ENCODE measurements at places on chromosomes 1 and 21.

DNA sequence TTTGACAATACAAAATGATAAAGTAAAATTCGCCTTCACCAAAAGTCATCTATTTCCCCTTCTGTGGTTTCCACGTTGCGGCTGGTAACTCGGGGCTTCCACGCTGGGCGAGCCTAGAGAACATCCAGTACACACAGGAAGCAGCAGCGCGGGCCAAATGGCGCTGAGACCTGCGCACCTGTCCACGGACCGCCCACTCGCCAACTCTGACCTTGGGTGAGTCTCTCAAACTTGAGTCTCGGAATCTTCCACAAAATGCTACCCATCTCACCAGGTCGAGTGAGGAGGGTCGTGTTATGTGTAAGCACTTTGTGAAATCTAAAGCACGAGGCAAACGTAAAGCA, 820 bp upstream of the TTF2 start:
- DNase-seq: peak; percentile 76

- DNase-seq: peak; percentile 86
These were observed 135.4 kb downstream of the PROX1 start for GRCh38 chr1:214123061-214123784.

DNA sequence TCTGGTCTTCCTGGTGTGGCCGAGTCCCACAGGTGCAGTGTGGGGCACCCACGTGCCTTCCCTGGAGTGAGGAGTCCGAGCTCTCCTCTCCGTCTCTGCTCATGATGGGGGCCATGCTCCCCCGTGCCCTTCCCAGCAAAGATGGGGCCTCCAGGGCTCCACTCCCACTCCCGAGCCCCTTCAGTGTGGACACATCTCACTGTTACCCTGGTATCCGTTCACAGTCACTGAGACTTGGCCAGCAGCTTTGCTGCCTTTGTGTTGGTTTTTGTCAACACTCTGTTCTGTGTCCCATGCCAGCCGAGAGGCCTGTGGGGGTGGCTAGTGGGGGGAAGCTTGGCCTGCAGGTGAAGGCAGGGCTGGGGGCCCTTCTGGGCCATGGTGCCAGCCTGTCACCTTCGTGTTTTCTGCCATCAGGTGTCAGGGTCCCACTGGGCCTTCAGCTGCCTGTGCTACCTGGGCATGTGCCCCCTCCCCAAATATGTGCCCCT, 46.9 kb upstream of the POFUT2 start:
- DNase-seq: no peak

DNA sequence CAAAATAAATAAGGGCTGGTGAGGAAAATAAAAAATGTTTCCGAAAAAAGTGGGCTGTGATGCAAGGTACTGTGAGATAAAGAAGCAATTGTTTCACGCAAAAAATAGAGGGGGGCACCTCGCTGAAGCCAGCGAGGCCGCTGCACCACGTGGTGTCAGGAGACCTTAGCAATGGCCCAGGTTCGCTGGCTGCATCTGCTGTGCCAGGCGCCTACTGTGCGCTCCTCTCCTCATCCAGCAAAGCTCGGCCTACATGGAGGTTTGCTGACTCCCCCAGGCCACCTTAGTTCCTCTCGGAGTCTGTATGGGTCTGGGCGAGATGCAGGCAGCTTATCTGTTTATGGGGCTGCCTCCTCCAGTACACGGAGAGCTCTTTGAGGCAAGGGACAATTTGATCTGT, 119.6 kb downstream of the NR5A2 start:
- DNase-seq: no peak

GRCh38 chr1:110749960-110750359, 75.2 kb upstream of the KCNA3 start:
- peak; percentile 53 for DNase-seq

DNA sequence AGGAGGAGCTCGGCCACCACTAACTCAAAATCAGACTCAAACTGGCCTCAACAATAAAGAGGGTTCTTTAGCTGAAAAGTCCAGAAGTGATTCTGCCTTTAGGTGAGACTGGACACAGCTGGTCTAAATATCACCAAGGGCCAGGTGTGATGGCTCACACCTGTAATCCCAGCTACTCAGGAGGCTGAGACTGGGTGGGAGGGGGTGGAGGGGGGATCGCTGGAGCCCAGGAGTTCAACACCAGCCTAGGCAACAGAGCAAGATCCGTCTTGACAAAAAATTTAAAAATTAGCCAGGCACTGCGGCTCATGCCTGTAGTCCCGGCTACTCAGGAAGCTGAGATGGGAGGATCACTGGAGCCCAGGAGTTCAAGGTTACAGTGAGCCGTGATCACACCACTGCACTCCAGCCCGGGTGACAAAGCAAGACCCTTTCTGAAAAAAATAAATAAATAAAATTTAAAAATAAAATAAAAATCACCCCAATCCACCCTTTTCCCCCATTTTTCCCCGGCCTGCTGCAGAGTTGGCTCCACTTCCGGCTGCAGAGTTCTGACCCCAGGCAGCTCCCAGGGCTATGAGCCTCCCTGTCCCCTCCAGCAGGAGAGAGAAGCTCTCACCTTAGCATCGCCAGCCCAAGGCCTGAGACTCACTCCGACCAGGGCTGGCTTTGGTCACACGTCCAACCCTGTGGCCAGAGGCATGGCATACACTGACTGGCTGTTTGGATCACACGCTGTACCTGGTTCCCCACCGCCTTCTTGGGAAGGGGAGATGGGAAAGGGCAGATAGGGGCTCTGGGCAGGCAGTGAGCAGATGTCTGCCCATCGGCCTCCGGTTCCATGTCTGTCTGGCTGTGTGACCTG, 87.3 kb upstream of the IFFO2 start:
- DNase-seq: no peak

DNA sequence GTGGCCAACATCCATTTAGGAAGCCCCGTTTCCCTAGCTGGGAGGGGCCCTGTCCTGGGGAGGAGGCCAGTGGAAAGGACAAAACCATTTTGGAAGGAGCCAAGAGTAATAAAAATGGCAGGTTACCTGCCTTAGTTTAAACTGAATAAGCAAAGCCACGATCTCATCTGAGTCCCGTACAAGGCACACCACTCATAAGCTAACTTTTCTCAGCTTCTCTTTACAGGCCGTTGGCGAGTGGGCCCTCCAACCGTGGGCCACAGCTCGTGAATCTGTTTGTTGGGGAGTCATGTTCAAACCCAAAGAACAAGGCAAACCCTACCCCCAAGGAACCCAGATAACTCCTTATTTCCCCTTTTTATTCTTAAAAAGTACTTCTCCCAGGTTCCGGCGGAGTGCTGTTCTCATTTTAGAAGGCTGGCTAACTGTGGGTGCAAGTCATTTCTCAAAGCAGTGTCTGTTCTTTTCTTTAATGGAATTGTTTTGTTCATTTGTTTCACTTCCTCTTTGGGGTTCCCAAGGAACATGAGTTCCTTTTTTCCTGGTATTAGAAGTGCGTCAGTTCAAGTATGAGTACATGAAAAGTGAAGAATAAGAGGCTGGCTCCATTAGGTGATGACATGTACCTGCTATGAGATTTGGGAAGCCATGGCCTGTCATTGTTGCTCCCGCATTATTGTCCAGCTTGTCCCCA, 89.0 kb downstream of the PSMG1 start:
- no peak for DNase-seq

DNA sequence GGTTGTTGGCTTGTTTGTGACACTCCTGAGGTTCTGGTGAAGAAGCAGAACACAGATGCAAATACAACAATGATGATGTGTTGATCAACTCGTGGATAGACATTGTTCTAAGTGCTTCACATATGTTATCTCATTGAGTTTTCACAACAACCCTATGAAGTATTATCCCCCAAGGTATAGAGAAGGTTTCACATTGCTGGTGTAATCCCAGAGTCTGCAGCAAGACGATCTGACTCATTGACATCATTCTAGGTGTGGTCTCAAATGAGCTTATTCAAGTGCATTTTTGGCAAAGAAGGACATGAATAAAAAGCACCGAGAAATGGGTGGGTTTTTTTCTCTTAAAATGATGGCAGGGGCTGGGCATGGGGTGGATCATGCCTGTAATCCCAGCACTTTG, 64.1 kb upstream of the SCAF4 start:
- DNase-seq: no peak

DNA sequence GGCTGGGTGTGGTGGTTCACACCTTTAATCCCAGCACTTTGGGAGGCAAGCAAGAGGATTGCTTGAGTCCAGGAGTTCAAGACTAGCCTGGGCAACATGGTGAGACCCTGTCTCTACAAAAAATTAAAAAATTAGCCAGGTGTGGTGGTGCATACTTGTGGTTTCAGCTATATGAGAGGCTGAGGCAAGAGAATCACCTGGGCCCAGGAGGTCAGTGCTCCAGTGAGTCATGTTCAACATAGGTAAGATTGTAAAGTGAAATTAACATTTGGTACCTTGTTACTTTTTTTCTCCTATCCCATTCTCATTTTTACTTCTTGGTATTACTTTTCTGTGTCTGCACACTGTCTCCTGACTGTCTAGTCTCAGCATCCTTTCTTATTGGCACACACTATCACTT, 19.0 kb downstream of the MAGI3 start:
- DNase-seq: no peak

- peak; percentile 28 for DNase-seq
These were observed 16.2 kb downstream of the PLEKHO1 start for GRCh38 chr1:150165622-150166612.

- DNase-seq: no peak
These were observed 12.4 kb upstream of the CREG1 start for GRCh38 chr1:167565922-167566321.

DNA sequence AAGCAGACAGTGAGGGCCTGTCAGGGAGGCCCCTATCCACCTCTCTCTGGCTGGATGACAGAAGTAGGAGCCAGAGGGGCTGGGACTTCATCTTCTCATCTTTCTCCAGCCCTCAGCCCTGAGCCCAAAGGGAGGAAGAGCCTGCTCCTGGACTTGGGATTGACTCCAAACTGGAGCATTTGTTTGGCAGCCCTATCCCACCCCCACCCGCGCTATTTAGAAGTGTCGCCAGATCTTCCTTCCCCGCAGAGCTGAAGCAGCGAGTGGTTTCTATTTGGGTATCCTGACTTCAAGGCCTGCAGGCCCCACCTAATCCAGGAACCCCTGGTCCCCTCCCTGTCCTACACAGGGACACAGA, 9.6 kb downstream of the NES start:
- DNase-seq: no peak

DNA sequence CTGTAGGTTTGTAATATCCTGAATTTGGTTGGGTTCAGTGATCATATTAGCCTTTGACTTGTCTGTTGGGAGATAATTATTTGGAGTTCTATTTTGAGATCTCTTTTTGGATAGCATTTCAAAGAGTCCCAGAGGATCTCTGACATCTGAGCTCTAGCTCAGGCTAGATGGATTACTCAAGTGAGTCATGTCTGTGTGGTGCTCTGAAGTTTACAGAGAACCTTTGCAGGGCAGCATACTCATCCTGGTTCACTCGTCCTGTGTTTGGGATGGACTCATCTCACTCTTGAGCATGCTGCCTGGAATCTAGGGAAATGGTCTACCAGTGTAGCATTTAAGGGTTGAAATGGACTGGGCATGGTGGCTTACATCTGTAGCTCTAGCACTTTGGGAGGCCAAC, 29.4 kb upstream of the BMP8A start:
- DNase-seq: no peak

DNA sequence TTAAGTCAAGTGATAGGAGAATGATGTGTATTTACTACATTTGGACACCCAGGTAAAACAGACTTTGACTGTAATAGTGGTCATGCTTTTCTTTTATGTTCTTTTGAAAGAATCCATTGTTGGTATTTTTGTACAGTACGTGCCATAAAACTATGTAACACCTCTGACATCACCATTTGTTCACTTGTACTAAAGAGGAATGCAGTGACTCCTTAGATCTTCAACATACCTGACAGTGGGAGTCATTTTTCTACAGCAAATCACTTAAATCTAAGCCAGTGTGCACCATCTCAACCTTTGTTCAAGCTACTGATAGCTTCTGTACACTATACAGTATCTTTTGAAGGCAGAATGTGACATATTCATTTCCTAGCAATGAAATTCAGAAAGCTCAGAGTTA, 6.3 kb upstream of the PLD5 start:
- DNase-seq: no peak

- no peak for DNase-seq
These were observed 129.9 kb upstream of the ZNF644 start for GRCh38 chr1:91151702-91152101.

- no peak for DNase-seq
These were observed 10.6 kb downstream of the S100A6 start for GRCh38 chr1:153525088-153525728.

- no peak for DNase-seq
These were observed 277.8 kb downstream of the LTN1 start for GRCh38 chr21:28714777-28715464.

DNA sequence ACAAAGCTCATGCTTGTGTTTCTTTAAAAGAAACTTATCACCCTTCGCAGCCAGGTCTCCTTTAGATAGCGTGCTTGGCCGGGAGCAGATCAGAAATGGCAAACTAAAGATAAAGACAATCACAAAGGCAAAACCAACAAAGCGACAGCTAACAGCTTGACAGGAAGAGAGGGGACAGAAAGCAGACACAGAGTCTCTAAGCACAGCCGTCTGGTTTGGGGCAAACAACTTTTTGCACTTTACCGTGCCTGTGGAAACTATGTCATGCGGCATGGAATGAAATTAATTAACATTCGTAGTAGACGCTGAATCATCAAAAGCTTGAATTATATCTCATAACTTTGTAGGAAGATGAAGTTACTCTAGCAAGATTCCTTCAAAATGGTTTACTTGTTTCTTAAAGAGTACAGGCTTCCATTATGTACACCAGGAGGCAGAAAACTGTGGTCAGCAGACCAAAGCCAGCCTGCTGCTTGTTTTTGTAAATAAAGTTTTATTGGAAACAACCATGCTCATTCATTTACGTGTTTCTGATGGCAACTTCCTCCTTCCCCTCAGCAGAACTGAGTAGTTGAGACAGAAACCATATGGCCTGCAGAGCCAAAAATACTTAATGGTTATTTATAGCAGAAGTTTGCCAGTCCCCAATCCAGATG, 183.2 kb downstream of the KIF26B start:
- DNase-seq: no peak

GRCh38 chr1:19205845-19206244, 4.2 kb downstream of the UBR4 start:
- no peak for DNase-seq

GRCh38 chr1:195958131-195958530, 650.1 kb downstream of the KCNT2 start:
- DNase-seq: no peak

All from NCI-H1092 treated with DMSO at 0.1 percent for 48 hours (cell line).